ENCODE measurements at places on chromosomes 16 and 17. TPM values are rescaled to one million over a fixed set of nuclear protein-coding genes. Genes with fewer than 3 reads are reported as not detected.

Gene SMYD4
- total RNA-seq = 10.8 TPM

Gene CCL4L2
- total RNA-seq = not detected

Gene LITAFD
- total RNA-seq = not detected

Gene KRT39
- not detected for total RNA-seq

All from thoracic aorta endothelial cell (primary cell).